ENCODE measurements at places on chromosomes 3 and 15. TPM values are rescaled to one million over a fixed set of nuclear protein-coding genes. Genes with fewer than 3 reads are reported as not detected.

CSK gene
- total RNA-seq, result 385 TPM

NANOGP8 gene
- not detected for total RNA-seq

PDCD10 gene
- total RNA-seq, result 45.0 TPM

CNTN3 gene
- not detected for total RNA-seq

SYNPR gene
- not detected for total RNA-seq

SCN11A gene
- 0.07 TPM for total RNA-seq

NECTIN3 gene
- total RNA-seq, result 7.2 TPM

ZPLD1 gene
- total RNA-seq, result not detected

PRRT3 gene
- 5.1 TPM for total RNA-seq

A4GNT gene
- total RNA-seq, result not detected

KCNAB1 gene
- total RNA-seq, result not detected

SLC9A9 gene
- total RNA-seq, result 16.6 TPM

CPN2 gene
- total RNA-seq, result not detected

MELTF gene
- total RNA-seq, result 5.1 TPM

PLA2G4B gene
- total RNA-seq, result 69.9 TPM

IMPG2 gene
- total RNA-seq, result 0.47 TPM

GUCA1C gene
- not detected for total RNA-seq

ALS2CL gene
- total RNA-seq, result 31.1 TPM

SERINC4 gene
- total RNA-seq, result not detected

TMA7 gene
- 193 TPM for total RNA-seq

CASR gene
- total RNA-seq, result not detected

SLC51B gene
- total RNA-seq, result not detected

GCSAM gene
- total RNA-seq, result 24.9 TPM

SERPINI2 gene
- not detected for total RNA-seq

SPINK8 gene
- total RNA-seq, result not detected

UBE2E2 gene
- total RNA-seq, result 9.8 TPM

TNFAIP8L3 gene
- total RNA-seq, result not detected

PTX3 gene
- total RNA-seq, result 8.7 TPM

MUC4 gene
- not detected for total RNA-seq

MYRIP gene
- total RNA-seq, result not detected

UACA gene
- total RNA-seq, result 0.16 TPM

DNAH12 gene
- total RNA-seq, result 0.19 TPM

SPTBN5 gene
- 1.6 TPM for total RNA-seq

KLHL6 gene
- total RNA-seq, result 38.7 TPM

All from naive thymus-derived CD4-positive, alpha-beta T cell (primary cell).